ENCODE measurements at places on chromosomes 16 and 17.

DNA sequence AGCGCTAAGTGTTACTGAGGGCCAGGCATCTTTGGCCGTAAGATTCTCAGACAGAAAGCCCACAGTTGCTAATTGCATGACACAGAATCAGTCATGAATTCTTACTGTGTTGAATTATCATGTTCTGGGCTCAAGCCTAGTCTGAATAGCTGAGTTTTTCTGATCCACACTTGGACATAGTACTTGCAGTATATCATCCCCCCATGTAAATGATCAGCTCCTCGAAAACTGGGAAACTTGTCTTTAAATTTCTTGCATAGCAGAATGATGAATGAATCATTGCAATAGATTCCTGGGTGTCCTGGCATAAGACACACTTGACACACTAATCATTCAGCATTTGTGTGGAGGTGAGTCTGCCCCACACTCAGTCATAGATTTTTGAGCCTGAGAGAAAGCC is 2.2 kb downstream of the MLYCD start:
- DNase-seq = no peak

DNA sequence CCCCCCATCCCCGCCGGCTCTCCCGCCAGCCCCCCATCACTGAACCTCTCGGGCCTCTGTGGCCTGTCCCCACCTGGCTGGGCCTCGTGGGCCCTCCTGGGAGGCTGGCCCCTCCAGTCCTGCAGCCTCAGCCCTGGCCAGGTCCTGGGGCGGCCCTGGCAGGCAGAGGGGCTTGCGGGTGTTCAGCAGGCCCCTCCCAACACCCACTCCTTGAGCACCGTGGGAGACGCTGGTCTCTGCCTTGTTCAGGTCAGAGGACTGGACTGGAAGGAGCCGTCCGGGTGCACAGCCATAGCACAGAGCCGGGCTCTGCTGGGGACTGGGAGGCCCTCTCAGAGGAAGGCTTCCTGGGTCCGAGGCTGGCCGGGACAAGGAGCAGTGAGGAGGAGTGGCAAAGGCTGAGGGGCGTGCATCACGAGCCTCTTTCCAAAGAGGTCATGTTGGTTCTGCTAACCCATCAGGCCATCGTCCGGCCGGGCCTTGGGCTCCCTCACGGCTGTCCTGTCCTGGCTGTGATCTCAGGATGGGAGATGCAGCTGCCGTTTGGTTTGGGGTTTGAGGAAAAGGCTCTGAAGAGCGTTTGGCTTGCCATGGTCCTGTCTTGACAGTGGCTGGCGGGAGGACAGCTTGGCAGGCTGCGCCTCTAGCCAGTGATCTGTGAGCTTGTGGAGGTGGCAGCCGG is 6.3 kb upstream of the PABPN1L start:
- no peak for DNase-seq

- no peak for DNase-seq
These were observed 20.2 kb upstream of the GUCY2D start for GRCh38 chr17:7982173-7982572.

DNA sequence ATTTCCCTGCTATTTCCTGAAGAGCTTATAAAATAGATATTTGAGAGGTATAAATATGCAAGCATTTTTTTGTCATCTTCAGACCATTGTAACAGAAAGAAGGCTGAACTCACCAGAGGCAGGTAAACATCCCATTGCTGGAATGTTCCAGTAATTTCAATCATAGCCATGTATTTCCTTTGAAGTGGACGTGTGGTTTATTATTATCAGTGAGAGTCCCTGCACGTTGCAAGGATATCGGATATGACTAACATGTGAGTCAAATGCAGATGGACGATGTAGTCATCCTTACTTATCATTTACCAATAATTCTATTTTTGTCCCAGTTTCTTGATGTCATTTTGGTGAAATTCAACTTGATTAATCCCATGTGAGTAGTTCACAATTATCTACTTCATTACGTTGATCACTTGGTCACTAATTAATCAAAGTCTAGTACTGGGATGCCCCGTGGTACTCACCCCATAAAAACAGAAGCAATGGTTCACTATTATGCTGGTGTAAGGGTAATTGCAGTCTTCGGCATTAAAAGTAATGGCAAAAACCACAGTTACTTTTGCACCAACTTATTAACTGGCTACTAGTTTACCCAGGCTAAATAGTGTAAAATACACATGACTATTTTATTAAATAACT is 89.5 kb downstream of the VAT1L start:
- DNase-seq = no peak

GRCh38 chr16:88635671-88636319 is 2.6 kb upstream of the IL17C start:
- no peak for DNase-seq

GRCh38 chr16:25729188-25729915 is 37.6 kb downstream of the HS3ST4 start:
- DNase-seq = no peak

GRCh38 chr16:80710918-80711317 is 93.5 kb downstream of the CDYL2 start:
- no peak for DNase-seq

DNA sequence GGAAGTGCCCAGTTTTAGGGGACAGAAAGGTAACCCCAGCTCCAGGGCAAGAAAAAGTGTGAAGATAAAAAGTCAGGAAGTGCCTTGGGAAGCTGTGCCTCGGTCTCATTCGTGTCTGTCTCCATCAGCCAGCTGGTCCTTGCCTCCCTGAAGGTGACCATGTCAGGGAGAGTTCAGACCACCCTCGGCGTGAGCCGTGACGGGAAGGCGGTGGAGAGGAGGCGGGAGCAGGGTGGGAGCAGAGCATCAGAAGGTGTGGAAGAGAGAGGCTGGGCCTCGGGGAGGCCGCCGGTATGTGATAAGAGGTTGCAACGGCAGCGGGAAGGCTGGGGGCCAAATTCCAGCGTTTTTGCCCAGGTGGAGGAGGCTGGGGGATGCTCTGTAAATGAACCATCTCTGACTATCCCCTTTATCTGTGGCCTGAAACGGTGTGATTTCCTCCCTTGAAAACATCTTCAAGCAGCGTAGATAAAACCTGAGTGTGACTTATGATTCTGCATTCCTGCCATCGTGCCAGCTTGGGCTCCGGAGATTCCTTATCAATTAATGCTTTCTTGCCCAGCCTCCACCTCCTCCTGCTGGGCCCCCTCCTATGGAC is 251.8 kb downstream of the IRF8 start:
- DNase-seq = no peak

GRCh38 chr16:84952335-84953189 is 58.8 kb downstream of the ZDHHC7 start:
- DNase-seq = peak; percentile 59

DNA sequence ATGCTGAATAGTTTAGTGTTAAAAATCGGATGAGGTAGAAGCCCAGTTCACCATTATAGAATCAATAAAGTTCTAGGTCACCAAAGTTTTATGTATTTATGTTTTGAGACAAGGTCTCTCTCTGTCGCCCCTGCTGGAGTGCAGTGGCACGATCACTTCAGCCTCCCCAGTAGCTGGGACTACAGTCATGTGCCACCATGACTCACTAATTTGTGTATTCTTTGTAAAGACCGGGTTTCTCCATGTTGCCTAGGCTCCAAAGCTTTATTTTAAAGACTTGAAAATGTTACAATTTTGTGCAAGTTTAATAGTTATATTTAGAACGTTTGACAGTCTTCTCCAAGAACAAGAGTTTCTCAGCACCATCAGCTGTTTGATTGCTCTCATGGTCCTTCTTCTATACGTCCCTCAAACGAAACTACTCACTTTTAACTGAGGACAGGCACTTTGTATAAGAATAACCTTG is 32.1 kb downstream of the NDE1 start:
- no peak for DNase-seq

GRCh38 chr16:84947996-84948850 is 63.1 kb downstream of the ZDHHC7 start:
- no peak for DNase-seq

DNA sequence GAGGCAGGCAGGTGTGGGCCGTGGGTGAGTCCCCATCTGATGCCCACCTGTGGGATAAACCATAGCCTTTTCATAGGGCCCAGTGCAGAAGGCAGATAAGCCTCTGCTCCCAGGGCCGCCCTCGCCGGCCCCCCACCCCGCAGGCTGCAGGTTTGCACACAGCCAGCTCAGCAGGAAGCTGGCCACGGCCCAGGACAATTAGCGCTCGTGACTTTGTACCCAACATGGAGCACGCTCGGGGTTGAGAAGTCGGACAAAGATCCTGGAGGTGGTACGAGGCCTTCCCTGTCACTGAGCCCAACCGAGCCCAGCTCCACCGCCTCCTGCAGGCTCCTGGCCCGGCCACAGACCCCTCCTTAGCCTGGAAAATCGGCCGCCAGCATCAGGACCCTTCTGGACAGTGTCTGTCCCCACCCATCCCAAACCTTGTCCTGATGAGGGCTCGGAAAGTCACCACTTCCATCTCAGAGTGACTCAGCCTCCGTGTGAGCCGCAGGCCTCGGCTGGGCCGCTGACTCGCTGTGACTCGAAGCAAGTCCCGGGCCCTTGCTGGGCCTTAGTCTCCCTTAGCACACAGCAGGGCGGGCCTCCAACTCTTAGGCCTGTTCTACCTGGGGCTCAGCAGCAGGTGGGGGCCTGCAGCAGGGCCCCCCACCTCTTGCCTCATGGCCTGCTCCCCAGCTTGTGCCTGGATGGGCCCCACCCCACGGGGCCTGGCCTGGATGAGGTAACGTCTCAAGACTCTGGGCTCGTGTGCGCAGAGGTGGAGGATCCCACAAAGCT is 22.7 kb downstream of the FAM83G start:
- no peak for DNase-seq

DNA sequence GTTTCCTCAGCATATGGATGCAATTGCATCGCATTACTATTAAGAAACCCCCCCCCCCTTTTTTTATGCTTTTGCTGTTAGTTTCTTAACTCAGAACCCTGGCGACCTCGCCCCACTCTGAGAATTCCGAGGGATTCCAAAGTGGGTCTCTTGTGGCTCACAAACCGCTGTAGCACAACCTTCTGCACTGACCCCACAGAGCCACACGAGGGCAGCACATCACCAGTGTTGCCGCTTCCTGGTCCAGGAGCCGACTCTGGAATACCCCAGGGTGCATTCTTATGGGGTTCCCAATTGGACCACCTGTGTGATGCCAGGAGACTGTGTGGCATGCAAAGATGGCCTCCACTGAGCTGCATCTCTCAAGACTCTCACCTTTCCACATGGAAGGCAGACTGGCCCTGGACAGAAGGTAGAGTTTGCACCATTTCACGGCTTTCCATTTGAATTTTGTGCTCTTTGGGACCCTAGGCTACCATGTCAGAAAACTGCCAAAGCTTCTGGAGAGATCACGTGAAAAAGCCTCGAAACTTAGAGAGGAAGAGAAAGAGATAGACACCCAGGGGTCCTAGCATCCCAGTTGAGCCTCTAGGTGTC is 432.7 kb upstream of the ASIC2 start:
- no peak for DNase-seq

DNA sequence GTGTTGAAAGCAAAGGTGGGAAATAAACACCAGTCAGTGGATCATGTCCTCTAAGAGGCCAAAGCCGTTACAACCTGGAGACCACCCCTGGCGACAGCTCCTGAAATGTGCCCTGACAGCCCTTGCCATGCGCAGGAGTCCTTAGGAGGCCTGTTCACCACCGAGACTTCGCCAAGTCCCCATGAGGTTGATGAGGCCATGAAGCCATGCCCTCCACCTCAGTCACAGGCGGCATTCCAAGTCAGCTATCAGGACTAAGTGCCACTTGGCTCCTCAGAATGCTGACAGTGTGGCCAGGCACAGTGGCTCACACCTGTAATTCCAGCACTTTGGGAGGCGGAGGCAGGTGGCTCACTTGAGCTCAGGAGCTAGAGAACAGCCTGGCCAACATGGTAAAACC is 27.1 kb downstream of the ADAM11 start:
- DNase-seq = no peak

- DNase-seq = no peak
These were observed 13.8 kb upstream of the C16orf87 start for GRCh38 chr16:46844771-46845170.

GRCh38 chr17:17525311-17525710 is 29.1 kb upstream of the RASD1 start:
- DNase-seq = no peak

GRCh38 chr16:12296991-12297390 is 320.5 kb downstream of the SNX29 start:
- DNase-seq = no peak

DNA sequence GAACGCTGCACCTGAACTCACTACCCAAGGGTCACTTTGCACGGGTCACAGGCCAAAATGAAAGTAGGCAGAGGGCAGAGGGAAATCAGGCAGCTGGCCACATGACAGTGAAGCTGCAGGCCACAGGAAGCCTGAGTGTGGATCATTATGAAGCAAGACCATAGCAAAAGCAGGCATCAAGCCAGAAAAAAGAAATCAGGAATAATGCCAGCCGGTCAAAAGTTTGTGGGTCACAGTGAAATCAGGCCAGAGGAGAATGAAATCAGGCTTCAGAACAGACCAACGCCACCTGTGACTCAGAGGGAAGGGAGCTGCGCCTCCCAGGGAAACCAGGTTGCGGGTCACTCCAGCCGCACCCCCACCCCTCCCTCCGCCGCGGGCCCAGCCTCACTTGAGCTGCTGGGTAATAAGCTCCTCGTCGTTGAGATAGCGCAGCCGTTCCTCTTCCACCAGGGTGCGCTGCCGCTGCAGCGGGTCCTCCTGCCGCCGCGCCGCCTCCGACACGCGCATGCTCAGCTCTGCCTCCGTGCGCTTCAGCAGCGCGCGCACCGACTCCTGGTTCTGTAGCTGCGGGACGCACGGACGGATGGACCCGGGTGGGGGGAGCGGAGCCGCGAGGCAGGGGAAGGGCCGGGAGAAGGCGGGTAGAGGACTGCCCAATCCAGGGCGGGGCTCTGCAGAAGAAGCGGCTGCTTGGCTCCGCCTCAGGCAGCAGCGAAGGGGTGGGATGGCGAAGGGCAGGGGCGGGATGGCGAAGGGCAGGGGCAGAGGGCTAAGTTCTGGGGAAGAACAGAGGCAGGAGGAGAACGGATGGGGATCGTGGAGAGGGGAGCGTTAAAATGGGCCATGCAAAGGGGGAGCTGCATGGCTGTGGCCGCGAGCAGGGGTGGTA is 47.7 kb downstream of the SRCIN1 start:
- peak; percentile 86 for DNase-seq

All from activated T-helper 2 cell treated with anti-CD3 and anti-CD28 coated beads, Interferon-gamma antibody, Interleukin-2, Interleukin-4, amounts not matched to agents 10 μg/mL and 5 μg/mL and 100 μg/mL, durations not matched to agents 14 hours and 24 hours and 36 hours (primary cell).